ENCODE measurements at places on chromosomes 11 and 22. TPM values are rescaled to one million over a fixed set of nuclear protein-coding genes. Genes with fewer than 3 reads are reported as not detected.

The ZC3H12C gene
- total RNA-seq = 4.7 TPM

The ART5 gene
- 0.26 TPM for total RNA-seq

The JAM3 gene
- 47.7 TPM for total RNA-seq

The ARCN1 gene
- 108 TPM for total RNA-seq

The LRRC56 gene
- total RNA-seq = 0.12 TPM

The APOBEC3H gene
- total RNA-seq = not detected

The FKBP2 gene
- 43.6 TPM for total RNA-seq

The OR8G5 gene
- total RNA-seq = not detected

The ASRGL1 gene
- total RNA-seq = 0.68 TPM

Data from pericardium fibroblast (primary cell).